ENCODE measurements at places on chromosomes 2 and 18.

DNA sequence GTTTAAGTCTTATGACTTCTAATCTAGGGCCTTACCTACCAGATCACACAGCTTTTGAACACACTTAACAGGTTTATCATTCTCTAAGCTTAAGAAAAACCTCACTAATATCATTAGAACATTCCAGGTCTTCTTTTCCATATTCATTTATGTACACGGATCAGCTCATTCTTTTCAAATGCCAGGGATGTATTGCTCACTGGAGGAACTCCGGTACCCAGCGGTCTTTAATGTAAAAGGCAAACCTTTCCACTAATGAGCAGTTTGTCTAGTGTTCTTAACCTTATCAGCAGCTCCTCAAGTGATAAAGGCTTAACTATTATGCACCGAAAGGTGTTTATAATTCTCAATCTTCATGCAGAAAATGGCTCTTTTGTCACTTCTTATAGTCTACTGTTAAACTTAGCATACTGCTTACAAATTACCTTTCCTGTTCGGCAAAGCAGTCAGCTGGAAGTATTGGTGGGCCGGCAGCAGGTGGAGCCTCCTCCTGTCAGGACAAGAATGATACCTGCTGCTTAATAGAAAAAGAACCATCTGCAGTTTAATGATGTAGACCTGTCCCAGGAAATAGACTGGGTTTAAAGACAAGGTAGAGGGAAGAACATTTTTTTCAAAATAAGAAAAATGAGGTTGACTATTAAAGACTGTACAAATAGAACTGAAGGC is 142.7 kb downstream of the FIGN start:
- DNase-seq = no peak

DNA sequence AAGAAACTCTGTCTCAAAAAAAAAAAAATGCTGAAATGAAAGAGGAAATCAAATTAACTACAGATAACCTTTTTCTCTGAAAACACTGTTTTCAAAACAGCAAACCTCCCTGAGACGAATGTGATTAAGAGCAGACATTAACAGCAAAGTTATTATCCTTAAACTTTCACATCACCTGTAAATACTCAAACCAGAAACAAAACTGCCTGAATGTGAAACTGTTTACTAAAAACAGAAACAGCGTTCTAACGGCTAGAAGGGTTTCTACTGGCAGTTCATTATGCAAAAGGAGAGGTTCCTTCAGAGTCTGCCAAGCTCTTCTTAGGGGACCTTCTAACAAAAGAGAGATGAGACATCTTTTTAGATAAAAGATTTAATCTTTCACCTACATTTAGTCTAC is 45.9 kb downstream of the PNO1 start:
- no peak for DNase-seq

- no peak for DNase-seq
Observed at GRCh38 chr2:19769513-19769912, 132.3 kb downstream of the TTC32 start.

- no peak for DNase-seq
Observed at GRCh38 chr2:28317390-28317789, 75.3 kb upstream of the FOSL2 start.

- DNase-seq = peak; percentile 47
Observed at GRCh38 chr2:161990741-161991140, 83.3 kb downstream of the DPP4 start.

GRCh38 chr2:13052547-13052946 is 335.8 kb downstream of the TRIB2 start:
- no peak for DNase-seq

DNA sequence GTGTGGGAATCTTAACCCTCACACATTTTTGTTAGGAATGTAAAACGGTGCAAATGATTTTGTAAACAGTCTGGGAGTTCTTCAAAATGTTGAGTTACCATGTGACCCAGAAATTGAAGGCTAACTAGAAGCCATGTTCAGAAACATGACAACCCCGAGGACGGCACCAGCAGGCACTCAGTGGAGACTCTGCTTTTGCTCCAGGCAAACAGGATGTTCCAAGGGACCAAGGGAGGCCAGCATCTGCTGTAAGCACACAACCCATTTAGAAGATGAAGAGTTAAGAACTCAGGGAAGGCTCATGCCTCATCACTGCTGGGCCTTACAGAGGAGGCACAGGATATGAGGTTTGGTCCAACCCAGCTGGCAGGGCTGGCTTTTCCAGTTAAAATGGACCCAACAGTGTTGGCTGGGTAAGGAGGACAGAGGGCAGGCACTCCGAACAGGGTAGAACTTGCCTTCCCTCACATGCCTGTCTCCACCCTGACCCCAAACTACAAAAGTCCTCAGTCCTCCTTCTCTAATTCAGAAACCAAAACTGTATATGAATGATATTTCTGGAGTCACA is 23.6 kb downstream of the PARD6G start:
- no peak for DNase-seq

DNA sequence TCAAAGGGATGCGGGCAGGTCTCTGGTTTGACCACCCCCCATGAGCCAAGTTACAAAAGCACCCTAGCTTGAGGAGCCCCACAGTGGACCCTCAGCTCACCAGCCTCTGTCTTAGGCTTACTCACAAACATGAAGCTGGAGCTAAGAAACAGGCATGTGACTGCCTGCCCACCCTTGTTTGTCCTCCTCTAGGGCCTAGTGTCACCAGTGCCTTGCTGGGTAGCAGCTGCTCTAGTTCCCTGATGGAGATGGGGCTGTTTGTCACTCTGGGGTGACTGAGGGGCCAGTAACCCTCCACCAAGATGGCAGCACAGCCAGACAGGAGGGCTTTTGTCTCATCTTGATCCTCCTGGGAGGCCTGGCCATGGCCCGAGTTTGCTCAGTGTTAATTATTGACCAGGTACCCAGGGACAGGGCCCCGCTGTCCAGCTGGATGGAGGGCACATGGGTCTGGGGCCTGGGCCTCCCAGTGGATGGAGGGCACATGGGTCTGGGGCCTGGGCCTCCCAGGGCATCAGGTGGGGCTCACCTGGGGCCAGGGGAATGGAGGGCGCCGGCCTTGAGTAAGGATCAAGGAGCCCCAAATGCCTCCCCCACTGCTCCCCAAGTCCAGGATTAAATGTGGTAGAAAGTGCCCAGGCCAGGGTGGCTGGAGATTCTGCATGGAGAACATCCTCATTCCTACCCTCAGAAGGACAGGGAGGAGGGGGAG is 185.9 kb upstream of the HAAO start:
- no peak for DNase-seq

DNA sequence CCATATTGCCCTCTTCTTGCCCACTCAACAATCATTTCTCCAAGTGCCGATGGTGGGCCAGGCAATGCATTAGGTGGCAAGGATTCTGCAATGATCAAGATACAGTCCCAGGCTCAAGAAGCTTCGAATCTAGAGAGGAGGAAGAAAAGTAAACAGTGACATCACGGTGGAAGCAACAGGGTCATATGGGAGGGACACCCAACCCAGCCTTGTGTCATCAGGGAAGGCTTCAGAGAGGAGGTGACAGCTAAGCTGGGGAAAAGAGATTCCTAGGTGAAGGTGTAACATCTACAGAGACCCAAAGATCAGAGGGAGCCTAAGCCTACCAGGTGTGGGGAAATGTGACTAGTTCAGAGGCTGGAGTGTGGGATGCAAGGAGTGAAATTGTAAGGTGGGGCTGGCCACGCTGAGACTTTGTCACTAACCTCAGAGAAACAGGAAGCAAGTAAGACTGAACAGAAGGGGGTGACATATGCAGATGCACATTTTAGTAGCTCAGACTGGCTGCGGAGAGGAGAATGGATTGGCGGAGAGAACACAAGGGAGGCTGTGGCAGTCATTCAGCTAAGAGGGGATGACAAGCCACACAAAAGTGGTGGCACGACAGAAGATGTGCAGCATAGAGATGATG is 104.9 kb downstream of the ANKRD44 start:
- DNase-seq = peak; percentile 73

DNA sequence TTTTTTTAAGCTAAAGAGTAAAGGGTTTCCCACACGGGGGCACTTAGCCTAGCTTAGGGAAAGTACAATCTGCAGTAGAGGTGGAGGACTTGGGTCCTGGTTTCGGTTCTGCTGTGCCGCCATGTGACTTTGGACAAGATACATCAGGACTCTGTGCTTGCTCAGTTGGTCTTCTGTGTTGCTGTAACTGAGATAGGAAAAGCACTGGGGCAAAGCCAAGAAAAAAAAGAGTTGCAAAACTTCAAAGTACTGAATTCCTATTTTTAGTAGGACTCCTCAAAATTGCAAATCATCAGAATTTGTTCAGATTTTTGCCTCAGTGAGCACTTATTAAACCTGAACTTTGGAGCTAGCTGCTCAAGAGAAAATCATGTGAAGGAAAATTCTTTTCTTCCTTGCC is 96.3 kb upstream of the STON1 start:
- DNase-seq = peak; percentile 89

- DNase-seq = no peak
Observed at GRCh38 chr2:59204040-59204439, 962.9 kb upstream of the FANCL start.

DNA sequence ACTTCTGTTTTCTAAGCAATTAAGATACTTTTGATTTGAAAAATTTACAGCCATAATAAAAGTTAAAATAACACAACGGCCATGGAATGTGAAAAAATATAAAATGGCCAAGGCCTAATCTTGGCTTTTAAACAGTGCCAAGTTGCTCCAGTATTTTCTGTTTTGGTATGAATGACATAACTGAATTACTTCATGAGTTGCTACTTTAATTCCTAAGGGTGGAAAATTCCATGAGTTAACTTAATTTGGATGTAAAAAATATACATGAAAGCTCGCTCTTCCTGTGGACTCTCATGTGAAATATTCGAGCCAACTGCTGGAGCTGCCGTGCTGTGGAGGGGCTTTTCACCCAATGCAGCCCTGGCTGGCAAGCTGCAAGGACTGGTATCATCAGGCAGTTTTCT is 286.0 kb upstream of the CCDC68 start:
- DNase-seq = no peak

- DNase-seq = no peak
Observed at GRCh38 chr2:62398356-62398755, 107.6 kb downstream of the TMEM17 start.

DNA sequence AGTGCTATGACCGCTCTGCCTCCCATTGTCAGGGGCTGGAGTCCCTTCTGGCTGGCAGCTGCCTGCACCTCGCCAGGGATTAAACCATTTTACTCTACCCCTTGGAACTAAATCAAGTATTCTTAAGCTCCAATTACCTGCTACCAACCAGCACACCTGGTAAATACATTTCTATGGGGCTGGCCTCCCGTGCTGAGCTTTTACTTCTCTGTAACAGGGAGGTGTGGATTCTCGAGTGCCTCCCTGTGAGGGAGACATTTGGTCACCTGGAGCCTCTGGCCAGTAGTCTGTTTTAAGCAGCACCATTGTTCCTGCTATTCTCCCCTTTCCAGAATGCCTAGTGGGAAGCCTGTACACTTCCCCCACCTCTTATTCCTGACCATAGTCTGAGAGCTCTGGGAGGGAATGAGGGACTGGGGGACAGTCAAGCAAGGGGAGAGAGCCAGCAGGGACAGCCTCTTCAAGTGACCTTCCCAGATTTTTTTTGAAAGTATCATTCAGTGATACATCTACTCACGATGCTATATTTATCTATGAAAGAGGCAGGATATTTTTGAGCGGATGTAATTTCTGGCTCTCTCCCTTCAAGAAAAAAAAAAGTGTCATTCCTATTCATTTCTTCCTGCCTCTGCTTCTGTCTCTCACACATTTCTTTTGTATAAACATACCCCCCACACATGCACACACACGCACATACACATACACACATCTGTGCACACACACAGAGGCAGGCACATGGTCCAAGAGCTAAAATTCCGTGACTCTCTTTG is 112.8 kb downstream of the CAPN13 start:
- DNase-seq = no peak

- DNase-seq = no peak
Observed at GRCh38 chr2:64402876-64403275, 51.1 kb upstream of the LGALSL start.

GRCh38 chr2:224901121-224901676 is 141.1 kb downstream of the DOCK10 start:
- DNase-seq = no peak

- no peak for DNase-seq
Observed at GRCh38 chr2:148586522-148587128, 57.9 kb upstream of the EPC2 start.

DNA sequence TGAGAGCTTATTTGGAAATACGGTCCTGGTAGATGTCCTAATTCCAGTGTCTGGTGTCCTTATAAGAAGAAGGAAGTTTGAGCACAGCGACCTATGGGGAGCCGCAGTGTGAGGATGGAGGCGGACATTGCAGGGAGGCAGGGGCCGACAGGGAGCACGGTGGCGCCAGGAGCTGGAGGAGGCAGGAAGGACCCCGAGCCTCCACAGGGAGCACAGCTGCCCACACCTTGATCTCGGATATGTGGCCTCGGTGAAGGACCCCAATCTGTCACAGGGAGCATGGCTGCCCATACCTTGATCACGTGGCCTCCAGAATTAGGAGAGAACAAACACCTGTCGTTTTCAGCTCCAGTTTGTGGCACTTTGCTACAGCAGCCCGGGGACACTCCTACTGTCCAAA is 461.6 kb upstream of the SALL3 start:
- no peak for DNase-seq

- DNase-seq = no peak
Observed at GRCh38 chr2:119323459-119323858, 43.2 kb downstream of the C2orf76 start.

DNA sequence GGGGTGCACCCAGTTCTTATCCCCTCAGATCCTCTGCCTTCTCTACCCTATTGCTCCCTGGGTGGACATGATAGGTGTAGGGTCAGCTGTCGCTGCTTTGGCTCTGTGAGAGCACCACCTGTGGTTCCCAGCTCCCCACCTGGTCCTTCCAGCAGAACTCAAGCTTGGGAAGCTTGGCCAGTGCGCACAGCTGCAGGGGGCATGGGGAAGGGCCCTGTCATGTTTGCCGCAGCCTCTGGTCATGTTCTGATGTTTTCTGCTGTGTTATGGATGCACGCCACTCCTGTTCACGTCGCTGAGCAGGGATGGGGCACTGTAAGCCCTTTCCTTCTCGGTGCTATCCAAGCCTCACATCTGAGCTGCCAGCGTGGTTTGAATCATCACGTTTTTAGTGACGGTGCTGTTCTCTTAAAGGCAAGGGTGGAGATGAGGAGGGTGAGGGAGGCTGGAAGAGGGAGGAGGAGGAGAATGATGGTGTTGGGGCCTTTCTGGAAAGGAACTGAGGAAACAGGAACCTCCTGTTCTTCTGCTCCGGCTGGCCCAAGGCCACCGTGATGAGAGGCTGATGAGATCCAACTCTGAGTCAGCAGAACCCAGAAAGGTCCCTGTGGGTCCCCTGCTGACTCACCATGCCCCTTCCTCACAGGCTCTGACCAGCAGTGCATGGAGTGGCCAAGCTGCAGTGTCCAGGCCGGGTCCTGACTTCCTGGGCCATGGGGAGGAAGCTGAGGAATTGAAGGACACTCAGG is 78.0 kb downstream of the LIPG start:
- no peak for DNase-seq

GRCh38 chr2:68806511-68807109 is 64.6 kb downstream of the BMP10 start:
- peak; percentile 89 for DNase-seq
